Upper lobe of right lung (tissue), 1 donor: ENCODE measurements at places on chromosomes 2 and 18.

DNA sequence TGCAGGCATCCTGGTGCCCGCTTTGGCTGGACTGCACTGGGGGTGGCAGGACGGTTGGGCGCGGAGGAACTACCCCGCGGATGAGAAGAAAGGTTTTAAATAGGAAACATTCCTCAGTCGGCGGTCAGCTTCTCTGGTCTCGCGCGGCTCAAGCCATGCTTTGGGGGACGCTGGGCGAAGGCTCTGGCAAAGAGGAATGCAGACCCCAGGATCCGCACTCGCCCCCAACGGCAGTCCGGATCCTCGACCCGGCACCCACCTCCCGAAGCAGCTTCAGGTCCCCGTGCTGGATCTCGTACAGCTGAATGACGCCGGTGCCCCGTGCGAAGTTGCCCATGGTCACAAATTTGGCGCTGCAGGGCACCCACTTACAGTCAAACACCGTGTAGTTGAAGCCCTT, 686 bp upstream of the PNO1 start:
- DNase-seq: peak; percentile 81

DNA sequence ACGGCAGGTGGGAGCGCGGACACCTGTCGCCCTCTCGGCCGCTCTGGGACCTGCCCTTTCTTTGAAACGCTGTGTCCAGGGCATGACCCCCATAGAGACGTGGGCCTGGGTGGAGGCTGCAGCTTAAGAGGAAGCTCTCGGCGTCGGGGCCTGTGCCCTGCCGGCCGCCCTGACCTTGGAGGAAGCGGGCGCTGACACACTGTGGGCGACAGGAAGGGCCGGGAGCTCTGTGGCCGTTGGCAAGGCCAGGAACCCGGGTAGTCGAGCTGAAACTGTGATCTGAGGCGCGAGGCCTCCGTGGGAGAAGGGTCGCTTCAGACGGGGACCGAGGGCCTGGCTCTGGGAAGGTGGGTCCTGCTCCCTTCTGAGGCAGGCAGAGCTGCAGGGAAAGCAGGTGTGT, 28.2 kb downstream of the KCNG2 start:
- peak; percentile 77 for DNase-seq

DNA sequence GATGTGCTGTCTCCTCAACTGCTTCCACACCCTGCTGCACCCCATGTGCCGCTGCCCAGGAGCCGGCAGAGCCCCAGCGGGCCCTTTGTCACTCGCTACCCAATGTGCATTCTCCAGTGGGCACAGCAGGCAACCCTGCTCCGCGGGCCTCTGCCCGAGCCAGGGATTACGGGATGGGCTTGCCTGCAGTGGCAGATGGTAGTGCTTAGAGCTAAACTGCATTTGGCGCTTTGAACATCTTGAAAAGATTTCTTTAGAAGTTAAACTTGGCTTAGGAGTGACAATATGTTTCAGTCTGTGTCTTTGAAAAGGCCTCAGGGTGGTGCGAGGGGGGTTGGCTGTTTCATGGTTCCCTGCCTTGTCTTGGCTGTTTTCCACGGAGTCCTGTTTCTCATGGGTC, 84.0 kb upstream of the BOD1L2 start:
- DNase-seq: no peak

- DNase-seq: no peak
These were observed 2.5 kb upstream of the KYNU start for GRCh38 chr2:142875010-142875409.

- DNase-seq: no peak
These were observed 159.7 kb downstream of the SOCS6 start for GRCh38 chr18:70448588-70448987.

DNA sequence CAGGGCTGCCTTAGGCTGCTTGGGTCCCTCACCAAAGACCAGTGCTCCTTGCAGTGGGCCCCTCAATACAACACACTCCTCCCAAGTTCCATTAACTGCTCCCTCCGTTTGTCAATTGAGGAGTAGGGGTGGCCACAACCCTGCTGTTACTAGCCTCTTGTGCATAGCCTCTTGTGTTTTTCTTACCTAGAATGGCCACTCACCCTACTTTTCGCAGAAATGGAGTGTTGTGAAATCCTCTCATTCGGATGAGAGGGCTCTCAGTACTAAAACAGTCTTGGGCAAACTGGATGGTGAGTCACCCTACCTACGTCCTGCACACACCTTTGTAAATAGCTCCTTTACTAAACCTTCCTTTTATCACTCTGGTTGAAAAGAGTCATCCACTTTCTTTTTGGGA, 253.9 kb downstream of the OSR1 start:
- peak; percentile 52 for DNase-seq

- no peak for DNase-seq
These were observed 331.6 kb downstream of the TXNL1 start for GRCh38 chr18:56306797-56307196.

DNA sequence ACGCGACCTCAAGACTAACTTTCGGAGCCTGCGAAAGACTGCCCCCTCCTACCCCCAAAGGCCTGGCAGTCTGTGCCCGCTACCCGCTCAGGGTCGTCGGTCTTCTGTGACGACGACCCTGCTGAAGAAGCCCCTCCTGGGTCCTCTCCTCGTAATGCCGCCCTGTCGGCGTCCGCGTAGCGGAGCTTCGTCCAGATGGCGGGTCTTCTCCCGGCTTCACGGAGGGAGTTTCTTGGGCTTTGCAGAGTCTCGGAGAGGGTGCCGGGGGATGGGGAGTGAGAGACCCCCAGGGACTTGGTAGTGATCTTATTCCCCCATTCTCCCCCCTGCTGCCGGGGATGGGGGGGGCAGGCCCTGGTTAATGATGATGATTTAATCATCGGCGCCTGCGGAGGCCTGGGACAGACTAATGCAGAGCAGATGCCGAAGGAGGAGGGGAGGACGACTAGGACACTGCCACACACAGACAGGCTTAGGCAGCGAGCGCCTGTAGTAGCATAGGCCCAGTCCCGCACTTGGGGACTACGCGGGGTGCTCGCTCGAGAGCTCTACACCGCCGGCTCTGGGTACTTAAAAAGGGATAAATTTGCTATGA, 528 bp upstream of the PCGF1 start:
- DNase-seq: peak; percentile 69

- peak; percentile 20 for DNase-seq
These were observed 52.2 kb upstream of the OTOS start for GRCh38 chr2:240192661-240193060.

GRCh38 chr2:204019572-204020501, 83.3 kb downstream of the ICOS start:
- no peak for DNase-seq

DNA sequence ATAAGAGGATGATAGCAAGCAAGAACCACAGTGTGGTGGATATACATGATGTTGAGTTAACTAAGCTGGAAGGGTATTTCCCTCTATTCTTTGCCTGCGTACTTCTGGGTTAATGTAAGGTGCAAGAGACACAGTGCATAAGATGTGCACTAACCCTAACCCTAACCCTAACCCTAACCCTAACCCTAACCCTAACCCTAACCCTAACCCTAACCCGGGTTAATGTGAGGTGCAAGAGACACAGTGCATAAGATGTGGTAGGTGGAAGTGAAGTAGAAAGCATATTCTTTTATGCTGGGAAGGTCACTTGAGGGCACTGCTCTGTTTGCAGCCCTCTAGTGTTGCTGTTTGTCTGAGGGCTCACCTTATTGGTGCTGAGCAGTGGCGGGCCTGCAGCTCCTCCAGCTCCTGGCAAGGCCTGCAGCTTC, 181.5 kb upstream of the ITGA4 start:
- DNase-seq: no peak

- DNase-seq: no peak
These were observed 204.6 kb downstream of the CTNNA2 start for GRCh38 chr2:79717364-79718007.

- no peak for DNase-seq
These were observed at the start of gene NLRC4 for GRCh38 chr2:32264422-32265105. Gene NLRC4, minus strand, starts transcription at chr2:32264886. Its CDS starts 8,111 bp downstream, at chr2:32256775.

GRCh38 chr2:148552675-148553331, 91.7 kb upstream of the EPC2 start:
- no peak for DNase-seq

- no peak for DNase-seq
These were observed 67.2 kb downstream of the SPRED2 start for GRCh38 chr2:65364986-65365733.
